ENCODE measurements at places on chromosomes 16 and 17.

- peak; percentile 49 for DNase-seq
Measured at GRCh38 chr16:84190731-84191388, at the start of gene ADAD2. TSS of gene ADAD2 (plus strand) at chr16:84191157. CDS start at chr16:84191231, 74 bp downstream.

DNA sequence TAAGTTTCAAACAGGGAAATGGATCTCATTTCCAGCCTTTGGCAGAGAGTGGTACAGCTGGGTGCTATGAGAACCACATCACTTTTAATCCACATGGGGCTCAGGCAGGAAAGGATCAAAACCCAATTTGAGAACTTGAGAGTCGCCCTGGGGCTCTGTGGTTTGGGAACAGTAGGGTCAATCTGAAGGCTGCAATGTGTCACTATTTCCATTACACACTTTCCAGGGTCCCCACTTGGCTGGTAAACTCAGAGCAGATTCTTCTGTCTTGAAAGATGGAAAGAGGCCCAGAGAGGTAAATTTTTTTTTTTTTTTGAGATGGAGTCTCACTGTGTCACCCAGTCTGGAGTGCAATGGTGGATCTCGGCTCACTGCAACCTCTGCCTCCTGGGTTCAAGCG lies 6.7 kb upstream of the HIGD1B start:
- no peak for DNase-seq

- peak; percentile 61 for DNase-seq
Measured at GRCh38 chr16:8675183-8676159, 1.1 kb downstream of the ABAT start.

- no peak for DNase-seq
Measured at GRCh38 chr16:53282328-53282727, 151.9 kb upstream of the RBL2 start.

DNA sequence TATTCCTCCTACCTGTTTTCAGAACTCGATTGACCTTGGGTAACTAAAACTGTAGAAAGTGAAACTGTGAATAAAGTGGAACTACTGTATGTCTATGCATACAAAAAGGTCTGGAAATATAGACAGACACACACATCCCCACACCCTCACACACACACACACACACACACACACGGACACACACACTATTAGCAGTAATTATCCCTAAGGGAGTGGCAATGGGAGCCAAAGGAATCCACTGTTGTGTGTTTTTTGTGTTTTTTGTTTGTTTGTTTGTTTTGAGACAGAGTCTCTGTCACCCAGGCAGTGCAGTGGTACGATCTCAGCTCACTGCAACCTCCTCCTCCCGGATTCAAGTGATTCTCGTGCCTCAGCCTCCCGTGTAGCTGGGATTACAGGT lies 26.6 kb upstream of the SRCIN1 start:
- DNase-seq = no peak

GRCh38 chr17:79864617-79865250 lies 25.5 kb upstream of the CBX4 start:
- DNase-seq = no peak

DNA sequence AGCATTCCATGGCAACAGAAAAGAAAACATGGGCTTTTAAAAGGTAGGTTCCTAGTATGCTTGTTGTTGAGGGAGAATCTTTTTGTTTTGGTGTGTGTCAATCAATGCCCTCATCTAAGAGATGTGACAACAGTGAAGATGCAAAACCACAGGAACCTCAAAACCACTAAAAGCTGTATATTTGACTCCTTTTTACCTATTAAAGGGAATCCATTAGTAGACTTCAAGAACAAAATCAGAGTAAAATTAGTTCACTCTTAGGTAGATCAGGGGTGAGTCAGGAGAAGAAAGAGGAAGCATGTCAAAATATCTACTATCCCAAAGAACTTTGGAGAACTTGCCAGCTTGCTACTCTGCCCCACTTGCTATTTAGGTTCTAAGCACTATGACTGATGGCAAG lies 89.1 kb downstream of the CDK5R1 start:
- no peak for DNase-seq
